ENCODE measurements at places on chromosomes 16 and 17.

- DNase-seq: no peak
Observed at GRCh38 chr16:56094231-56094630, 97.1 kb upstream of the GNAO1 start.

- peak; percentile 100 for DNase-seq
Observed at GRCh38 chr16:31177136-31177535, 2.8 kb upstream of the FUS start.

- DNase-seq: no peak
Observed at GRCh38 chr16:3878610-3879009, 1.9 kb downstream of the CREBBP start.

GRCh38 chr17:32542186-32542585 lies 55.4 kb downstream of the CDK5R1 start:
- no peak for DNase-seq

GRCh38 chr17:72287586-72287985 lies 166.8 kb downstream of the SOX9 start:
- no peak for DNase-seq

- DNase-seq: no peak
Observed at GRCh38 chr16:6510261-6510660, 822.4 kb upstream of the RBFOX1 start.

DNA sequence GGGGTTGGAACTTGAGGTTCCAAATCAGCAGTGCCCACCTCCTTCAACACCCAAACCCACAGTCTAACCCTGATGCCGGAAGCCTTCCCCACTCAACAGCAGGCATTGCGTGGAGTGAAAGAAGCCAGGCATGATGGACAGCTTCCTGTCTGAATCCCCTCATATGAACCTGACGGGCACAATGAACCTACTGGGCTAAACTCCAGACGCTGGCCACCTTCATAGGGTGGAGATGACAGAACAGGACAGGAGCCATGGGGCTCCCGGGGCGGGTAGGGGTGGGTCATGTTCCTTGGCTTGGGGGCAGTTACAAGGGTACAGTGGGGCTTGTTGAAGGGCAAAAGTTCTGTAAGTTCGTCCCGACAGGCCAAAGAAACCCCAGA lies 460 bp upstream of the HSBP1 start:
- no peak for DNase-seq

DNA sequence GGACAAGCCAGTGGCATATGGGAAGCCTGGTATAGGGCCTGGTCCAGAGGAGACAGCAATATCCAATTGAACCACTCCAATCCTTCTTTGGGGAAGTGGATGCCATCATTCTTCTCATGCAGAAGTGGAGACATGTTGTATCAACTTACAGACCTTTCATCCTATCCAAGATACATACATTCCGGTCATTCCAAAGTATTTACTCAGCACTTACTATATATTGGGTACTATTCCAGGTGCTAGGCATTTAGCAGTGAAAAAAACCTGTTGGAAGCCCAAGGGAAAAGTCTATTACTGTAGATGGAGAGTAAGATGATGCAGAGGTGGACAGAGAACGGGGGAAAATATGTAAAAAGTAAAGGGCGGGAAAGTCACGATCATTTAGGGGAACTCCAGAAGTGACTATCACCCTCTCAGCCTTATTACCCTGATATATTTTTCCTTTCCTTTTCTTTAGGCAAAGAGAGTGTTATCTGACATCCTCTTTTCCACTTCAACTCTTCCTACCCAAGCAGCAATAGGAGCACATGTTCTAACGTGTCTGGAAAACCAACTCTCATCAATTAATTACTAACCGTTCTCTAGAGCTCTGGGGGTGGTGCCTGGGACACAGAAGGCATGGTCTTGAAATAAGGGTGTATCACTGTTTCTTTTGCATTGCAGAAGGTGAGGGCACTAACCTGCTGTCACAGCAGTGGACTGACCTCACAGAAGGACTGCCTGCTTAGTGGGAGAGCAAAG lies 210.1 kb upstream of the MAF start:
- no peak for DNase-seq

DNA sequence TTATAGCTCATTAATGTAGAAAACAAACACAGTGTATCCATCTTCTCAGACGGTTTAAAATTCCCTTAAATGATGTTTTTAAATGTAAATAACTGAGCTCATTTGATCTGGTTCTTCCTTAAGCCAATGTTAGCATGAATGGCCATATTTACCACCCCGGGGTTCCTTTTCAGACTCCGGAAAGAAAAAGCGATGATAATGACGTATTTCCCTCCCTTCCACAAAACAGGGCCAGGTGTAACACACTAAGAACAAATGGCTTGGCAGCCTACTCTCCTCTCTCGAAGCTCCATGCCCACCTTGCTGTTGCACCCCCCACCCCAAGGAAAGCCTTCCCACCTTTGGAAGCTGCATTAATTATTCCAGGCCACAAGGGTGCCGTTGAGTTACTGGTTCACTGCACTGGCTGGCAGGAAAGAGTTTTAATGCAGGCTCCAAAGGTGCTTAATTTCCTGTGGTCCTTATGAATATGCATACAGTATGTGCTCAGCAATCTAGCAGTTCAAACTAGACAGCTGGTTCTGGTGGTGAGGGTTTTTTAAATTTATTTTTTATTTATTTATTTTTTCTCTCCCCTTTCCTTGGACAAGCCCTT lies 378.9 kb downstream of the WWOX start:
- no peak for DNase-seq

GRCh38 chr17:12290207-12290606 lies 269.5 kb downstream of the MAP2K4 start:
- DNase-seq: no peak

GRCh38 chr16:89070590-89070989 lies 23.1 kb upstream of the ACSF3 start:
- no peak for DNase-seq

- DNase-seq: no peak
Observed at GRCh38 chr17:28527181-28527681, 21.1 kb downstream of the FOXN1 start.

GRCh38 chr17:20043021-20043420 lies 33.9 kb downstream of the SPECC1 start:
- no peak for DNase-seq
